ENCODE measurements at places on chromosomes 4 and X. TPM values are rescaled to one million over a fixed set of nuclear protein-coding genes. Genes with fewer than 3 reads are reported as not detected.

The PLS3 gene
- total RNA-seq = 0.51 TPM

The NPY1R gene
- not detected for total RNA-seq

The RTL5 gene
- 1.0 TPM for total RNA-seq

The DGKK gene
- total RNA-seq = not detected

The SPANXA2 gene
- not detected for total RNA-seq

The ZNF718 gene
- total RNA-seq = 10.7 TPM

The PPP2R2C gene
- total RNA-seq = not detected

The USP26 gene
- not detected for total RNA-seq

The MUC7 gene
- not detected for total RNA-seq

The ACE2 gene
- not detected for total RNA-seq

The EVC2 gene
- 0.84 TPM for total RNA-seq

The LRRC66 gene
- 0.09 TPM for total RNA-seq

The FAM149A gene
- total RNA-seq = 0.46 TPM

The TEX13D gene
- total RNA-seq = 0.29 TPM

The ZNF157 gene
- total RNA-seq = 0.60 TPM

The TBX22 gene
- not detected for total RNA-seq

The JCHAIN gene
- total RNA-seq = not detected

The HHIP gene
- total RNA-seq = not detected

The TLL1 gene
- total RNA-seq = not detected

The VCX gene
- not detected for total RNA-seq

The CFAP99 gene
- not detected for total RNA-seq

The IL3RA gene
- total RNA-seq = 0.44 TPM

The PLRG1 gene
- 139 TPM for total RNA-seq

The FSTL5 gene
- total RNA-seq = not detected

The SHROOM2 gene
- not detected for total RNA-seq

The SHROOM3 gene
- total RNA-seq = not detected

The TMSB15A gene
- total RNA-seq = 0.33 TPM

The FGFR3 gene
- not detected for total RNA-seq

The ART3 gene
- total RNA-seq = not detected

The RHOXF2 gene
- not detected for total RNA-seq

The HTR2C gene
- not detected for total RNA-seq

The HERC5 gene
- 7.0 TPM for total RNA-seq

The MCTS1 gene
- 75.9 TPM for total RNA-seq

The WNK3 gene
- 0.13 TPM for total RNA-seq

The TLR3 gene
- 0.33 TPM for total RNA-seq

The ENPEP gene
- not detected for total RNA-seq

The BTK gene
- total RNA-seq = 0.48 TPM

The ATG4A gene
- total RNA-seq = 10.7 TPM

The SLC6A8 gene
- 1.0 TPM for total RNA-seq

The RAB33A gene
- 9.0 TPM for total RNA-seq

The TBC1D8B gene
- 1.1 TPM for total RNA-seq

The MAGEH1 gene
- total RNA-seq = 15.4 TPM

The PFKFB1 gene
- 0.69 TPM for total RNA-seq

The CSAG1 gene
- total RNA-seq = not detected

The OPRPN gene
- not detected for total RNA-seq

The RBBP7 gene
- total RNA-seq = 156 TPM

The GLUD2 gene
- 0.64 TPM for total RNA-seq

The HELT gene
- total RNA-seq = not detected

The LGI2 gene
- total RNA-seq = not detected

The CT45A1 gene
- total RNA-seq = not detected

The STPG2 gene
- total RNA-seq = not detected

The P2RY8 gene
- 47.1 TPM for total RNA-seq

The RBM46 gene
- not detected for total RNA-seq

The ARMCX4 gene
- 4.9 TPM for total RNA-seq

The STARD8 gene
- total RNA-seq = 0.24 TPM
